NCI-H526 treated with DMSO at 0.1 percent for 48 hours (cell line): ENCODE measurements at places on chromosomes 2 and 18.

DNA sequence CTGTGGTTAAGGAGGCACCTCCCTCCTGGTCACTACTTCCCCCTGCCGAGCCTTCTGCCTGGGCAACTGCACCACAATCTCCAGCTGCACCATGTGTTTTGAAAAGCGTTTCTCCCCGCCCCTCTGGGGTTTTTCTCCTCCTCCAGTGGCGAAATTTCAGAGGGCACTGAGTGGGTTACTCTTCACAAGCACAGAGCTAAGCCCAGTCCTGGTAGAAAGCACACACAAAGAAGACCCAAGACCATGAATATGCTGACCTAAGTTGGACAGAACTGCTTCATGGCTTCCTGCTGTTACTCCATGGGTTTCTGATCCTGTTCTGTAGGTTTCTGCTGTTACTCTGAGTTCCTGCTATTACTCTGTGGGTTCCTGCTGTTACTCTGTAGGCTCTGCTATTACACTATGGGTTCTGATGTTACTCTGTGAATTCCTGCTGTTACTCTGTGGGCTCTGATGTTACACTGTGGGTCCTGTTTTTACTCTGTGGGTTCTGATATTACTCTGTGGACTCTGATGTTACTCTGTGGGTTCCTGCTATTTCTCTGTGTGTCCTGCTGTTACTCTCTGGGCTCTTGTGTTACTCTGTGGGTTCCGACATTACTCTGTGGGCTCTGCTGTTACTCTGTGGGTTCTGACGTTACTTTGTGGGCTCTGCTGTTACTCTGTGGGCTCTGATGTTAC lies 216.6 kb downstream of the RTP5 start:
- no peak for DNase-seq

- DNase-seq = no peak
Measured at GRCh38 chr18:63315876-63316275, 3.7 kb downstream of the BCL2 start.

DNA sequence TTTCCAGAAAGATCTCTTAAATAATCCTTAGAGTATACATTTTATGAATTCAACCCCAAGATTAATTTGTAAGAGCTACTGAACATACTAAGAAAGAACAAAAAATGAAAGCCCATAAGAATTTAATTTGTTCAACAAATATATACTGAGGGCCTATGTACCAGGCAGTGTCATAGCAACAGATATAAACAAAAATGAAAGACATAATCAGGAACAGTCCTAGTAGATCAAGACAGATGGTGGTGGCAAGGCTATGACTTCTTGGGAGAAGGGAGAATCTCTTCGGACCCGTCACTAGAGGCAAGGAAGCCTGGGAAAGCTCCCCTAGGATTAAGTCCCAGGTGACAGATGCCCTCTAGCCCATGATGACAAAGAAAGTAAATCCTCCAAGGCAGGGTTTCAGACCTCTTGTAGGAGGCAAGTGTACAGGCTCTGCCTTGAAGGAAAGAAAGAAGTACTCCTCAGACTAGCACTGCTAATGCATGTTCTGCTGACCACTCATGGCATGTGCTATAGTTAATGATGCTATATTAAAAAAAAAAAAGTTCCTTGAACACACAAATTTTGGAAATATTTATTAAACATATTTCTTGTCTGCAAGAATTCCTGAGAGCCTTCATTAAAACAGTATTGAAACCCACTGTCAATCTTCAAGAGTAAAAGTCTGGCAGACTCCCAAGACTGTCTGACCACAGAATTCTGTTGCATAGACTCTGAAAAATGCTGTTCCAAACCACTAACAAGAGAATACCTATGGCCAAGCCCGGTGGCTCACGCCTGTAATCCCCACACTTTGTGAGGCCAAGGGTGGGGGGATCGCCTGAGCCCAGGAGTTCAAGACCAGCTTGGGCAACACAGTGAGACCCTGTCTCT lies 31.5 kb downstream of the NOL10 start:
- DNase-seq = no peak

DNA sequence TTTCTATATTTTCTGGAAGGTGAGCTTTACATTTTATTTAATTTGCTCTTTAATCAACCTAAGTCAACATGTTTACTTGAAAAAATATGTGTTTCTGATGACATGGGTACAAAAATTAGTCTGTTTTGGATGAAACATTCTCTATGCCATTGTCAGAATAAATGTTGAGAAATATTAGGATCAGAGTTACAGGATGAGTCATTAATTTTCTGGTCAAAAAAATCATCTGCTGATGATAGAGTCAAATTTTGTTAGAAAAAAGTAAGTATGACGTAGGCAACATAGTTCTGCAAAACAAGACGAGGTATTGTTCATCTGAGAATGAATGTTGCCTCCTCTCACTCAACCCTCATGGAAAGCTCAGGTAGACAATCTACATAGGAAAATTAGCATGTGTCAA lies 107.6 kb upstream of the CAVIN2 start:
- no peak for DNase-seq

DNA sequence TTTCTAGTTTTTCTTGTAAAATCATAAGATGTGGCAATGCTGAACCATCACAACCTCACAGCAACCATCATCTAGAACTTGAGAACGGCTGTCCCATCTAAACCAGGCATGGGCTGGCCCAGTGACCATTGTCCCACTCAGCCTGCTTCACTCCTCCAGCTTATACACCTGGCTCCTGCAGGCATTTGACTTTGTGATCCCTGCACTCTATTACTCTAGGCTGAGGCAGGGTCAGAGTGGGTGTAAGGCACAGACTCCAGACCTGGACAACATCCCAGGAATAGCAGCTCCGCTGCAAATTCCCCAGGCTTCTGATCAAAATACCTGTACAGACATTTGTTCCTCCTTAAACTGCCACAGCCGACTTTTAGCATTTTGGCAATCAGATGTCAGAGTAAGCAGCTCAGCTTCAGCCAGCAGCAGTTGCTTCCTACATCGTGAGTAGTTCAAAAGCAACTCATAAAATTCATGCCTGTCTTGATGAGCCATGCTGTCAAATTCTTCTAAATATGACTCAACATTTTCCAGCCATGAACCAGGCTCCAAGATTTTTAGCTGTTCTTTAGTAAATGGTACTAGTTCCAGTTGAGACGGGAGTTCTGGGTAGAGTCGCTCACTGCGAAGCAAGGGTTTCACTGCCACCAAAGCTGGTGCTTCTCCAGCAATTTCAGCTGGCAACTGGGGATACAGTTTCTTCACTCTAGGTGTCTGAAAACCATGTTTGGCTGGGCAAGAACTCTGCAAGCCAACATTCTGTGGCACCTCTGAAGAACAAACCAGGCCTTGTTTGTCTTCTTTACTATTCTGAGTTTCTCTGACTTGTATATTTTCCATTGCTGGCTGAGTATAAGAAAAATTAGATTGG lies 12.8 kb downstream of the EPG5 start:
- no peak for DNase-seq

GRCh38 chr2:62784341-62784740 lies 78.8 kb downstream of the EHBP1 start:
- no peak for DNase-seq

DNA sequence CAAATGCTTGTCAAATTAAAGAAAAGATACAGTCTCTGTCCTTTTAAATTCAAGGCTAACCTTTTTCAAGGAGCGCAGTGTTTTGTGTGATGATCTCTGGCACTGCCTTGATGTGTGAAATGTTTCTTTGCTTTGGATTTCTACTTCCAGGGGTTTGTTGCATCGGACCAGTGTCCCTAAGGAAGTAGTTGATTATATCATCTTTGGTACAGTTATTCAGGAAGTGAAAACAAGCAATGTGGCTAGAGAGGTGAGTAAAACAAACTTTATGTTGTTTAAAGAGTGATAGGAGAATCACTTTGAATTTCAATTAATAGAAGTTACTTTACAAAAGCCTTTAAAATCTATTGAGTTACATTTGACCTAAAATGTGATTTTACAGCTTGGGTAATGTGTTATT lies 28.8 kb downstream of the HADHB start:
- DNase-seq = no peak

DNA sequence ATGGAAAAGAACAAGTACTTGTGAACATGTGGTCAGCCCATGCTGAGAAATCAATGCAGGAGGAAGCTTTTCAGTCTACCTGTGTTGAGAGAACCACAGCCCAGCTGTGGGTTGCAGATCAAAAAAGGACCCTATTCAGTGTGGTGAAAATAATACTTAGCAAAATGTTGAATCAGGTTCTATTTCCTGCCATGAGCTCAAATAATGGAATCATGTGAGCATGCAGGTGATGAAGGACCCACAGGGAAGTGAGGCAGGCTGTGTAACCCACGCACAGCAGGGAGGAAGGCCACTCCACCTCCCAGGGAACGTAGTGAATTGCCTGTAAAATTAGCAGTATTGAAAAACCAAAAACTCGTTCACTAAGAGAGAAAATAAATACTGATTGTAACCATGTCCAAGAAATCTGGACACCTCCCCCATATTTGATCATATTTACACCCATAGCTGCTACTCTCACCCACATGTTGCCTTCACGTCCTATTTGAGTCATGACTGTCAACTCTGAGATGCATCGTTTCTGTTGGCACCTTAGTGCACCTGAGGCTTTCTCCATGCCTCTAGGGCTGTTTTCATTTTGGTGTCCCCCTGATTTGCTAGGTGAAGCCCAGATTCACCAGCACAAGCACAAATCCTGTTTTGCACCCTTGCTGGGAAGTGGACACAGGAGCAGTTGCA lies 20.5 kb upstream of the BCL2L11 start:
- DNase-seq = no peak

- no peak for DNase-seq
Measured at GRCh38 chr2:32835148-32835547, 111.6 kb upstream of the LTBP1 start.

GRCh38 chr2:162230761-162231160 lies 12.5 kb downstream of the FAP start:
- DNase-seq = no peak
